Left kidney (tissue), 8 donors: ENCODE measurements at places on chromosomes 11 and 22.

DNA sequence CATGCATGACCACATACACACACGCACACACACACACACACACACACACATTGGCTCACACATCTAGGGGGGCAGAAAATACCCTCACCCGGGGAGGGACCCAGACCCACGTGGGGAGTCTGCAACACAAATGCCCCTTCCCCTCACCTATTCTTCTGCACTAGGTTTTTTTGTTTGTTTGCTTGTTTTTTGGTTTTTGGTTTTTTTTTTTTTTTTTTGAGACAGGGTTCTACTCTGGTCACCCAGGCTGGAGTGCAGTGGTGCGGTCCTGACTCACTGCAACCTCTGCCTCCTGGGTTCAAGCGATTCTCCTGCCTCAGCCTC lies 28.4 kb downstream of the WEE1 start:
- no peak for DNase-seq

GRCh38 chr11:12397931-12398334 lies 20.6 kb downstream of the PARVA start:
- DNase-seq, result peak; percentile 77

DNA sequence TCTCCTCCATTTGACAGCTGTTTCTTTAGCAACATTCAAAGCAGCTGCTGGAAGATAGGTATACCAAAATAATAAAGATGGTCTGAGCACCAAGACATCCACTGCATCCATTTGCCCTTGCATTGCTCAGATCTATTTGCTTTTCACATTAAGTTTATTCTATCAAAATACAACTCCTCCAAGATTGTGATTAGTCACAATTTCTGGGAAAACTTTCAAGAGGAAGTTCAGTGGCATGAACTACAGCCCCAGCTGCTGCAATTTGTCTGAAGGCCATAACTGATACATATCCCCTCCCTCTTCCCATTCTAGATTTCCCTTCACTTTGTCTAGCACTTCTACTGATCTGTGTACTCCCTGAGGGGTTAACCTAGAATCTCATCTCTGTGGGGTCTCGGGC lies 117.5 kb upstream of the CEP126 start:
- no peak for DNase-seq

- no peak for DNase-seq
Measured at GRCh38 chr11:61908730-61909316, 8.5 kb downstream of the RAB3IL1 start.

DNA sequence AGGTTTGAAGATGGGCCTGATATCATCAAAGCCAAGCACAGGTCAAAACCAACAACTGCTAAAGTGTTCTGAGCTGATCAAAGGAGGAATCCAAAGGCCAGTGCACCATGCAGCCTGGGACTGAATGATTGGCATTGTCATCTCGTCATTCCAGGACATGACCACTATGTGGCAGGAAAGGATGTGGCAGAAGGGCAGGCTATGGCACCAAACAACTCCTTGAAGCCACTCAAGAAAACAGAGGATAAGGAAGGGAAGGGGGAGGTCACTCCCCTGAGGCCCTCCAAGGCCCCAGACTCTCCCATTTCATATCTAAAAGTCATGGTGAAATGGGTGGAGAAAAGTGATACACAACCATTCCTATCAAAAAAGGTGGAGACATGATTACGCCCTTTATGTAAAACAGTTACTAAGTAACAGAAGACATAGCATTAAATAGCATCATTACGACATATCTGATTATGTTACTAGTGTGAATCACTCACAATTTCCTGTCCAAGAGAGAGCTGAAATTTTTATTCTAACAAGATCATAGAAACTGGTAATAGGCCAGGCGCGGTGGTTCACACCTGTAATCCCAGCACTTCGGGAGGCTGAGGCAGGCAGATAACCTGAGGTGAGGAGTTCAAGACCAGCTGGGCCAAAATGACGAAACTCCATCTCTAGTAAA lies 49.3 kb downstream of the AHNAK start:
- DNase-seq, result no peak

- DNase-seq, result no peak
Measured at GRCh38 chr22:35842954-35843353, 125.3 kb downstream of the APOL5 start.

DNA sequence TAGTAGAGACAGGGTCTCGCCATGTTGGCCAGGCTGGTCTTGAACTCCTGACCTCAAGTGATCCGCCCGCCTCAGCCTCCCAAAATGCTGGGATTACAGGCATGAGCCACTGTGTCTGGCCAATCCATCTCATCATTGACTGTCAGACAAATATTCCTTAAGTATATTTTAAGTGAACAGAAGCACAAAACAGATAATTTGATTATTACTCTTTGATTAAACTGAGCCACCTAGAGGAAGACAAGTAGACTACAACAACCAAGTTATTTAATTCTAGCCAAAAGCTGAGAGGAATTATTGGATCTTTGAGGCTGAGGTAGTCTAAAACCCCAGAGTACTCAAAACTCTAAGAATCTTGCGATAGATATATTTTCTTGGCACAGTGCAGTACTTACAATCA lies 1.2 kb downstream of the ACRV1 start:
- no peak for DNase-seq

- DNase-seq, result no peak
Measured at GRCh38 chr11:116930177-116930576, 92.8 kb upstream of the APOA1 start.

GRCh38 chr22:22937894-22938480 lies 50.4 kb downstream of the IGLL5 start:
- DNase-seq, result no peak

DNA sequence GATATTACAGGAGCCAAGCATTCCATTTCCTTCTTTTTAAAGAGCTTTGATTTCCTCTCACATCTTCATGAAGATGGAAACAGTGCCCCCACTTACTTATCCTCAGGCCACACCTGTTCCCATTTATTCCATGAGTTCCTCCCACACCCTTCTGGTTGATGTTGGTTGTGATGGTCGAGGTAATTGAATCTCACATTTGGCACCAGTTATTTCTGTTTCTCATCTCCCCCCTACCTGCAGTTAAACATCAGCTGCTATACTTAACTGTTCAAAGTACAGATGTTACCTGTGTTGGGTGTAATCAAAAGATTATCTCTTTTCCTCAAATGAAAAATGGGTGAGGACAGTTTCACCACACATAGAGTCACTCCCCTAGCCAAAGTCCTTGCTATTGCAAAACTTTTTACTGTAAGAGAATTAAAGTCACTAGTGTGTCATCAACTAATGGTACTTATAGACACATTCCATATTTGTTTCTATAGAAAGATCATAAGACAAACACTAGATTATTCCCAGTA lies 1.9 kb downstream of the TMEM45B start:
- DNase-seq, result no peak

GRCh38 chr11:3826721-3827120 lies 14.0 kb downstream of the RHOG start:
- no peak for DNase-seq

- no peak for DNase-seq
Measured at GRCh38 chr11:27771516-27771915, 71.3 kb upstream of the BDNF start.

DNA sequence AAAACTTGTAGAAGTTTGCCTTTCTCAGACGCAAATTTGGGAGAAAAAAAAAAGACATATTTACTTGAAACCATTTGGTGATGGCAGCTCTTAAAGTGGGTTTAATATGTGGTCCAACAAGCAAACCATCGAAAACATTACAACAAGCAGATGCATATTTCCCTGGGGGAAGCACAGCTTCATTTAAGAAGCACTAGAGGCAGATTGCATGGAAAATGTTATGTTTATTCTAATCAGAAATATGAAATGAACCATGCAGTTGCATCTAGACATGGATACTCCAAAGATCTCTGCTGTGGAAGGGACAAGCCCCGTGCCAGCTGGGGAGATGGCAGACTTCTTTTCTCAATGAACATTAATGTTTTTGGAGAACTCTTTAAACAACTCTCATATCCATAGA lies 57.4 kb upstream of the PARVA start:
- DNase-seq, result no peak

DNA sequence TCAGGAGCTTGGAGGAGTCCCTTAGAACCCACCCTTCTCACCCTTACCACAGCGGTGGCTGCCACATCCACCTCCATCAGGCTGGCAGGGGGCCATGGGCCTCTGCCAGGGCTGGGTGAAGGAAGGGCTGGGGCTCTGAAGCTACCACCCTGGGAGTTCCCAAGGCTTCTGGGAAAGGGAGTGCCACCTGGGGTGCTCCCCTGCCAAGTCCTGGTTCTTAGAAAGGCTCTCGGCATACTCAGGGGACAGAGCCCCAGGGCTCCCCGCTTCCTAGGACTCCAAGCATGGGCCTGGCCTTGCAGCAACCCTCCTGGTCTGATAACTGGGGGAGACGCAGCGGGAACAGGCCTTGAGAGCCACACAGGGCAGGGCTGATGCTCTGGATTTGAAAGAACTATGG lies 438 bp upstream of the PLA2G3 start:
- no peak for DNase-seq

GRCh38 chr11:30917859-30918478 lies 331.8 kb upstream of the MPPED2 start:
- peak; percentile 72 for DNase-seq

GRCh38 chr11:15688351-15688792 lies 573.6 kb downstream of the INSC start:
- no peak for DNase-seq
